Left forelimb (tissue), 1 donor: ENCODE measurements at places on chromosomes 6 and 20.

DNA sequence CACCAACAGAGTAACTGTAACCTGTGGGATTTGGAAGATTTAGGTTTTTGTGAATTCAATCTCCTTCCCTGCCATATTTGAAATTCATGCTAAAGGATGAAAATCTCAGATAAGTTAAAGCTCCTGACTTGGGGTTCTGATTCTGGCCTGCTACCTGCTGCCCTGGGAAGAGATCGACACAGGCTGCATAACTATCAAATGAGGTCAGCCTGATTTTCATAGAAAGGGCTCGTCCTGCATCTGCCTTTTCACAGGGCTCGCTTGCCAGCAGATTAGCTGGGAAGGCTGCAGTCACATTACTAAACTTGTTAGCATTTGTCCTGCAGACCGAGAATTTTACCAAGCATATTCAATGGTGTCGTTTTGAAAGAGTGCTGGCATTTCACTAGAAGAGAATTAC is 14.6 kb downstream of the GCLC start:
- no peak for DNase-seq

GRCh38 chr6:151452750-151453427 is 963 bp upstream of the RMND1 start:
- no peak for DNase-seq

DNA sequence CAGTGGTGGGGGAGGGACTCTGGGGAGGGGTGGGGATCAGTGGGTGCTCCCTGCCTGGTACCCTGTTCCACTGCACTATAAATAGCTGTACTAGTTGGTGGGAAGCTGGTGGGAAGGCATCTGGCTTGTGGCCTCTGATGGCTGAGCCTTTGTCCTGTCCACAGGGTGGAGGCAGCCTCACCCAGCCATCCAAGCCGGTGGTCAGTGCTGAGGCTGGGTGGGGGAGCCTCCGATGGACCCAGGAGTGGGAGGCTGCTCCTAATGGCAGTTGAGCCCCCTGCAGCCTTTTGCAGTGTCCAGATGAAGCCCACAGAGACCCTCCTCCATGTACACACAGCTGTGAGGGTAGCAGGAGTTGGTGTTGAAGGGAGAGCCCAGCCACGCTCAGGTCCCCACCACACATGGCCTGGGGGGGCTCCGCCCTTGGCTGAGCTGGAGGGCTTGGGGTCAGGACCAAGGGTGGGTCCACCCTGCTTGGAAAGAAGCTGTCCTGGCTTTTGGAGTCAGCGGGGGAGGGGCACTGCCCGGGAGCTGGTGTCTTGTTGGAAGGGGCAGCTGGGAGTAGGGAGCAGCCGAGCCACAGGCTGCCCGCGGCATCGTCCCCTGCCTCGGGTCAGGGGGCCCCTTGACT is 2.5 kb downstream of the PPDPF start:
- DNase-seq, result no peak

- DNase-seq, result no peak
Measured at GRCh38 chr6:87572021-87572420, 17.8 kb downstream of the RARS2 start.

DNA sequence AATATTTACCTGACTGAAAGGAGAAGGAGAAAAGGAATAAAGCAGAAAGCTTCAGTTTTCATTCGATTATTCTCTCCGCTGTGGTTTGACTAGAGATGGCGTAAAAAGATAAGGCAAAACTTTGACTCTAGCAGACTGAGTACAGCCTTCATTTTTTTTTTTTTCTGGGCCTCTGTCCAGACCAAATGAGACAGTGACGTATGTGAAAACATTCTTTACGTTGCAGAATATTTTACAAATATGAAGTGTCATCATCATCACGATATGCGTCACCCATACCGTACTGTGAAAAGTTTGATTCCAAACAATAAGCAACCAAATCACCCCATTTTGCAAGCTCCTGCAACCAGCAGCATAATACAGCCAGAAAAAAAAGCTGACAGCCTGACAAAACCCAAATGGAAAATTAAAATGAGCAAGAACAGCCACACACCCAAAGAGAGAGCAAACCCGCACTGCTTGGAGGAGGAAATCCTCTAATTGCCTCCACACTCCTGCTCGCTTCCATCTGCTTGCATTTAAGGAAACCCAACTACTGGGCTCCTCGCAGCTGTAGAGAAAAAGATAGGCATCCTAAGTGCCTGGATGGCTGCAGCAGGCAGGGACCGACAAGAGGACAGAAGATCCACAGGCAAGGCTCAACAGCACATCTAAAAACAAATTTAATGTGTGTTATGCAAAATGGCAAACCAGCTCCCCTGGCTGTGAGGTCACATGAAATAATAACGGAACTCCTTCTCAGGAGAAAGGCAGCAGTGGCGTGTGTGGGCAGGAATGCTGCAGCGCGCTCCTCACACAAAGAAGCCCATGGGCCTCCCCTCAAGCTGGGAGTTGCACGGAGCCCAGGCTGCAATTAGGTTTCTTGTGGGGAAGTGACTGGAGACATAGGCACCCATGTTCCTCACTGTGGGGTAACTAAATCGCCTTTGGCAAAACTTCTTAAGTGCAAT is 113.1 kb downstream of the FYN start:
- DNase-seq, result peak; percentile 78

- DNase-seq, result no peak
Measured at GRCh38 chr6:116314878-116315277, 35.1 kb upstream of the TSPYL1 start.

DNA sequence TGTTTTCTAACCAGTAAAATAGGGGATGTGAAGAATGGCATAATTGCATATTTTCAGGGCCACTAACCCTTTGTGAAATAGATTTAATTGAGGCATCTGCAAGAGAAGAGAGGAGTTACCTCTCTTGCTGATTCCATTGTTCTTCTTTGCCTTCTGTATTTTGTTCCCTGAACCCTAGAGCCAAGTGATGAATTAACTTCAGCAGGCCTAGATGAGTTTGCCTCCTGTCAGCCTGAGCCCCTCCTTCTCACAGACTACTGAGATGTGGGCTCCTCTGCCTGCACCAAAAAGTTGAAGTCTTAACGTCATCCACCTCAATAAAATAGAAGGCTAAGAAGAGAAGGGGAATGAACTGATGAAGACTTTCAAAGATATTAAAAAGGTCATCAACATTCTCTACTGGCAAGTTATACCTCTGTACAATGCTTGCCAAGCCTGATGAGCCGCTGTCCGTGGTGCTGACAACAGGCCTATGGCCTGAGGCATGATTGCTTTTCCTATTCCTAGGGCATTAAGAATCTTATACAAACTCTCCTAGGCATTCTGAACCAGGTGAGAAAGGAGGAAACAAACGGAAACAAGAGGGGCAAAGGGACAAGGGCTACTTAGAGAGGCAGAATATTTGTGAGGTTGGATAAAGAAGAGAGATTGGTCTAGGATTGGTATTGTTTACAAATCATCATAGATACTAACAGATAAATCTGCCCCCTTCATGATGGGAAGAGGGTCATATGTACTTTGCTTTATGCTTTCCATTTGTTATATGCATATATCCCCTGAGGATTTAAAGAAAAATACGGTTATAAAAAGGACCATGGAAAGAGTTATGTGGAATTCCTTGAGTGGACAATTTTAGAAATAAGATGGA is 46.8 kb downstream of the CD24 start:
- no peak for DNase-seq

DNA sequence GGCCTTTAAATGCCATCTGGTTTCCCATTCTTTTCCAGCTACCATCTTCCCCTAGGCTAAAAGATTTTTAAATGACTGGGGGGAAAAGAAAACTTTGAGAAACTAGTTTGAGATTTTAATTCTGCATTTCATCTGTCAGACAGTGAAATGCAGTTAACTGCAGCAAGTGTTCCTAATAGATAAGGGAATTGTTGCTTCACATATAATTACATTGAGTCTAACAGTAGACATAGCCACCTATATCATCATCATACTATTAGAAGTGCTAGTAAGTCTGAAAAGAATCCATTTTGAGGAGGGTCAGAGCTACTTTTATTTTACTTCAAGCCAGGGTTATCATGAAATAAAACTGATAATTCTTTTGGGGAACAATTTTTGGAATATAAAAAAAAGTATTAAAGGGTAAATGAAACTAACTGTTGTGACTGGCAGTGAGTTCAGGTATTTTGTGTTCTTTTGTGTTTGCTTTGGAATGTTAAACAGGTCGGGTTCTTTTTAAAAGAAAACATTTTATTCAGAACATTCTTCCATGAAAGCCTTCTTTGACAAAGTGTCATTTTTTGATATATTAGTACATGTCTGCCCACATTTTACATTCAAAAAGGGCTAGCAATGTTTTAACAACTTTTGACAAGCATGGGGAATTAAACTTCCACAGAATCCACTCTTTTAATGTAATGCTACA is 170.1 kb downstream of the HS3ST5 start:
- no peak for DNase-seq

DNA sequence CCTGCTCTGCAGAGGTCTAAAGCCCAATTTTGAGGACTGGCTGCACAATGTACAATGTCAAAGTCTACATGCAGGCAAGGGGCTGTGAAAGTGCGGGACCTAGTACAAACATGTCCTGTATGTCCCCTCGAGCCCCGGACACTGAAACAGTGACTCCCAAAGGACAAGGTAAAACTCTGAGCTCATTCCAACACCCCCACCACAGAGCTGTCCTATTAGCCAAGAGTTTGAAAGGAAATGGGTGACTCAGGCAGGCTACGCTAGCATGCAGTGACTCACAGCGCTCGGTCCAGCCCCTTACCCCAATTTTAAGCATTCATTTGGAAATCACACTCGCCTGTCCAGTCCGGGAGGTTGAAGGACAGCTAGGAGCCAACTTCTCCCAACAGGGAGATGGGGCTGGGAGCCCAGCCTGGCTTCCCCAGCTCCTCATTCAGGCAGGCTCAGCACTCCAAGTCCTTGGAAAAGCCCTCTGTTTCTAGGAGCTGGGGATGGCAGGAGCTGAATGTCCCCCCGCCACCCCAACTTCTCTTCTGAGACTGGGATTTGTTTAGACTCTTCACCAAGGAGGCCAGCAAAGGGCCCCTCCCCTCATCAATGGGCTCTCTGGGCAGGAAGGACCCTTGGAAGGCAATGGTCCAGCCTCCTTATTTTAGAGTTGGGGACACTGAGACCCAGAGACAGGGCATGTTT is 3.9 kb downstream of the SDC4 start:
- no peak for DNase-seq
